ENCODE measurements at places on chromosomes 2 and 18.
A peak's percentile ranks its signal among the peaks of the same experiment; 100 is the strongest.

DNA sequence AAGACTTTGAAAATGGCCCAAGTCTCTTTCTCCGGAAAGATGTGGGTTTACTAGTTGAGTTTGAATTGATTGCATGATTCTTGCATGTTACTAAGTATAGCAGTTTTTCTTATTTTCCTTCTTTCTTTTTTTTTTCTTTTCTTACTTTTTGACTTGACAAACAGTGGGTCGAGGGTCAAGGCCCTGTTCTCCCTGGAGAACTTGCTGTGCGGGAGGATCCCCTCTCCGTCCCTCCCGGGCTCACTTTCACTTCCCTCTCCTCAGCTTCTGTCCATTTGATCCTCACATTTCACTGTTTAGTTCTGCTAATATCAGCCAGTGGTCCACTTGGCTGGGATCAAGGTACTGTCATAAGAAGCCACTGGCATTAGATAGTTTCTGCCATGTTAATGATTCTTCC lies 767.4 kb downstream of the TDRD15 start:
- no peak for DNase-seq

GRCh38 chr2:82959727-82960126 lies 1499.4 kb downstream of the SUCLG1 start:
- no peak for DNase-seq

DNA sequence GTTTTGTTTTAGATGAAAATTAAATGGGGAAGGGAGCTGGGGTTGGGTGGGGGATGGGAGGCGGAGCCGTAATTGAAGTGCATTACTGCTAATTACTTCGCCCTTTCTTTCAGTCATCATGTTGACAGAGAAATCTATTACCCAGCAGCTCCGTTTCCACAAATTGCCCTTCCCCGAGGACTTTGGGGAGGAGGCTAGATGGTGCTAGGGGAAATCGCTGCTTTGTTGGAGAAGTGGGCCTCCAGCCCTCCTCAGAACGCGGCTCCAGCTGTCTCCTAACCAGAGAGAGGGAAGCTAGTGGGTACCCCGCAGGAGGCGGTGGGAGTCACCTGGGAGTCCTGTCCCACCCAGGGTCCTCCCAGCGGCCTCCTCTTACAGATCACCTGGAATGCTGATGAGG lies 130.9 kb upstream of the MYCN start:
- DNase-seq: no peak

DNA sequence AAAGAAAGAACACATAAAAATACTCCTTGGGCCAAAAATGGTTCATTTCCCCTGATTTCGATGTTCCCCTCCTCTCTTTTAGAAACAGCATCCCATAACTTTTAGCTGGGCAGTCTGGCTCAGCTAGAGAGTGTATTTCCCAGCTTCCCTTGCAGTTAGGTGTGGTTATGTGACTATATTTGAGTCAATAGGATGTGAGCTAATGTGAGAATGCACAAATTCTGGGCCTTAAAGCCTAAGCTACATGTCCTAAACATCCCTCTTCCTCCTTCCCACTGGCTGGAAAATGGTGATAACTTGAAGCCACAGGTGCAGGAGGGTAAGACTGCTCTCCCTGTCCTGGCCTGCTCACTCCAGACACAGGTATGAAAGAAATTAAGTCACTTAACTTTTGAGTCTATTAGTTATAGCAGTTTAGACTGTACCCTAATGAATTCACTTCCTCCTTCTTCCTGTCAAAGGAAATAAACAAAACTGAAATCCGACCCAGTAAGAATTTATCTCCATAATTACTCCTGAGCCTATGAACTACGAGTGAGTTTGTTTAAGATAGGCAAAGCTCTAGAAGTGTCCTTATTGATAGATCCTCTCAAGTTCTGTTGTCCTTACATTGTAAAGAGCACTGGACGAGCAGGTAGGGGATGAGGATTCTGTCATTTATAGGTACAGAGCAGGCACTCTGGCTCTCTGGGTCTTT lies 177.6 kb downstream of the MTX2 start:
- DNase-seq: no peak

GRCh38 chr2:37350034-37350433 lies 5.6 kb downstream of the QPCT start:
- peak; percentile 40 for DNase-seq

DNA sequence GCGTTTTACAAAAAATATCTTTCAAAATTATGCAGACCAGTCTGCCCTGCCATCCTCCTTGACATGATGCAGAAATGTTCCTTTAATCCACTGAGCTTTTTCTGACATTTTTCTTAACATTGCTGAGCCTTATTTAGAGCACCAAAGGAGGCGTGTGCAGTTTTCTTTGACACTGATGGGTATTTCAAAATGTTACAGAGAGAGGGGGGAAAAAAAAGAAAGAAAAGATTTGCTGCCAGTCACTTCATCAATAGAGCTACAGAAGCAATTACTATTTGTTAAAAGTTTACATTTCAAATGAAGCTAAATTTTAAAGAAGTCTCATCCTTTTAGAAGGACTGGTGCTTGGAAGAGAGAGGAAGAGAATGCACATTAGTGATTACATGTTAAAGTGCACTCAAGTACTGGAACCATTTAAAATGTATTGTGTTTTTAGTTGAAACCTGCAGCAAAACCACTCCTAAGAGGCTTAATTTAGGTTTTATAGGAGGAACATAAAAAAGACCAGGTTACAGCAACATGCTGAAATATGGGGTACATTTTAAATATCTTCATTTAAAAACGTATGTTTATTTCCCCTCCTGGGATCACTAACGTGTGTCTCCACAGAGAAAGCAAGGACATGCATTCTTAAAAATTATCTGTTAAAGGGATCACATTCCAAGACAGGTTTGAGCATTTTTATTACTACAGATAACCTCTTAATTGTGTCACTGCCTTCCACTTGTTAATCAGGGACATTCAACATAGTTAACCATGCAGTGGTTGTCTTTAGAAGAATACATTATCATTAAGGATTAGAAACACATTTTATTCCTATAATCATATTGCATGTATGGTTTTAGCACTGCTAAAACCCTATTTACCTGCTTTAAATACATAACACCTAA lies 258.4 kb downstream of the MEIS1 start:
- no peak for DNase-seq

DNA sequence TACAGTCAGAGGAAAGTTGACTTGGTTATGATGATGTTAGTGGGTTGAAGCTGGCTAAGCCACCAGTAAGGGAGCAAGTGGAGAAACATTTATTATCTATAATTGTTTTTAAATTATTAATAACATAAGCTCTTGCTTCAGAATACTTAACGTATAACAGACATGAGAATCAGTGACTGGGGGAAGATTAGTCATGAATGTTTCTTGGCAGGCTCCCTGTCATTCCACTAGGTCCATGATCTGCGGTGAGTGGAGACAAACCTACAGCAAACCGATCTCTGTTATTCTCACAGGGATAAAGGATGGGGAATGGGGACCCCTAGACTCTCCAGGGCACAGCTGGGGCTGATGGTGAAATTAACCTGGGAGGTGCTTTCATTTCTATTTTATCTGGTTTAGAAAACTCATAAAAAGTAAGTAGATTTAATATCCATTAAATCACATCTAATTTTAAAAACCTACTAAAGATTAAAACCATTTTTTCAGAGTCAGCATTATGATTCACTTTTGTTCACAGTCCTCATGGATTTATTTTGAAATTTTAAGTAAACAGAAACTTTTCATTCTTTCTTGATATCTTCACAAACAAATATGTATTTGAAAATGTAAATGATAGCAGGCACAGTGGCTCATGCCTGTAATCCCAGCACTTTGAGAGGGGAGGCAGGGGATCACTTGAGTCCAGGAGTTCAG lies 420.3 kb downstream of the PTPRM start:
- no peak for DNase-seq

- DNase-seq: no peak
Observed at GRCh38 chr2:219851801-219852481, 224.5 kb downstream of the SLC4A3 start.

DNA sequence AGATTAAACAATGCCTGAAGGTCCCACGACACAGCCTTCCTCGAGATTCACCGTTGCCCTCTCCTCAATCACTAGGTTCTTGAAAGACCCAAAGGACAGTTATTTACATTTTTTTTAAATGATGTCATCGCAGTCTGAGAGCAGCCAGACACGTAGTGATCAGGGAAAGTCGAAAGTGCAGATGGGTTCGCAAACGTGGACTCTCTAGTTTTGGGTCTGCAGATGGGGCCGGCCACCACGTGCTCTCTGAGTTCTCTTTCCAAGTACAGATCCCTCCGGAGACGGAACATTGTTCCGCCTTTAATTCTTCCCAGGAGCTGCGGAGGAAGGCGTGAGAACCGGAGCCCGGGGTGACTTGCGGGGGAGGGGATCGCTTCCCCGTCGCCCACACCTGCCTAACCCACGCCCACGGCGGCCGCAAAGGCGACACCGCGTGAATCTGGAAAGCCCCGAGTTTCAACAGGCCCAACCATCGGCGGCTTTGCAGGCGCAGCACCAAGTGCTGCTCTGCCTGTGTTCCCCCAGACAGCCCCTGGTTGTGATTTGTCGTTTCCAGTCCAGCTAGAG lies 54.3 kb downstream of the PKDCC start:
- DNase-seq: no peak

Data from NCI-H1417 treated with DMSO at 0.1 percent for 48 hours (cell line).